Stimulated activated CD4-positive, alpha-beta T cell treated with anti-CD3 and anti-CD28 coated beads, Interleukin-1b, Interleukin-23, amount 100 ng/mL, for 48 hours (primary cell): ENCODE measurements at places on chromosomes 5 and 9.

DNA sequence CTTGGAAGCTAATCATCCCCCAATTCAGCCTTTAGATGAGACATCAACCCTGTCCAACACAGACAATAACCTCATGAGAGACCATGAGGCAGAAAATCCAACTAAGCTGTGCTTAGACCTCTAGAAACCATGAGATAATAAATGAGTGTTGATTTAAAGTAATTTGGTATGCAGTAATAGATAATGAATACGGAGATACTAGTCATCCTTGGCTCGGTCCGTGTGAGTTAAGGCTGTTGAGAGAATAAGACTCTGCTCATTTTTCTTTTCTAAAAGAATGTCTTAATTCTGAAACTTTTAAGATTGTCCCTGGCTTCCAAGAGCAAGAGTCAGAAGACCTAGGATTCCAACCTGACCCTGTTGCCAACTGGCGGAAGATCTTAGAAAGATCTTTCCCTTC lies 6.1 kb downstream of the TNC start:
- no peak for DNase-seq

DNA sequence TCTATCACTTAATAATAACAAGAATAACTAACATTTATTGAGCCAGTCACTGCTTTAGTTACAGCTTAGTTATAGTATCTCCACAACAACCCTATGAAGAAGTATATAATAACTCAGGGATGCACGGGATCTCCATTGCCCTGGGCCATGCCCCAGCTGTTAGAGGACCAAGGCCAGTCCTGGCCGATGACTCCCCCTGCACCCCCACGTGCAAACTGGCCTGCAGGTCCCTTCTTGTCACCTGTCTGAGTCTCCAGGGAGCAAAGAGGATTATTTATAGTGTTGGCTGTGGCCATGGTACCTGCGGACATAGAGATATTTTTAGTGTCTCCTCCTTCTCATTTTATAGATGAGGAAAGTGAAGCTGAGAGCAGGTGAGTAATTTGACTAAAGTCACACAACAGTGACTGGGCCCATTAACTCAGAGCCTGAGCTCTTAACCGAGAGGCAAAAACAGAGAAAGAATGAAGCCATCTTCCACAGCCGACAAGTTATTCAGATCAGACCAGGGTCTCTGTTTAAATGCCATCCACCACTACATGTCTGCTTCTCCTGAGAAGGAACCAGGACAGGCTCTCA lies 94.4 kb downstream of the TMEM215 start:
- DNase-seq = no peak

GRCh38 chr9:755454-756381 lies 85.8 kb upstream of the DMRT1 start:
- DNase-seq = no peak

- no peak for DNase-seq
Measured at GRCh38 chr9:137430723-137431415, 7.7 kb downstream of the NOXA1 start.

DNA sequence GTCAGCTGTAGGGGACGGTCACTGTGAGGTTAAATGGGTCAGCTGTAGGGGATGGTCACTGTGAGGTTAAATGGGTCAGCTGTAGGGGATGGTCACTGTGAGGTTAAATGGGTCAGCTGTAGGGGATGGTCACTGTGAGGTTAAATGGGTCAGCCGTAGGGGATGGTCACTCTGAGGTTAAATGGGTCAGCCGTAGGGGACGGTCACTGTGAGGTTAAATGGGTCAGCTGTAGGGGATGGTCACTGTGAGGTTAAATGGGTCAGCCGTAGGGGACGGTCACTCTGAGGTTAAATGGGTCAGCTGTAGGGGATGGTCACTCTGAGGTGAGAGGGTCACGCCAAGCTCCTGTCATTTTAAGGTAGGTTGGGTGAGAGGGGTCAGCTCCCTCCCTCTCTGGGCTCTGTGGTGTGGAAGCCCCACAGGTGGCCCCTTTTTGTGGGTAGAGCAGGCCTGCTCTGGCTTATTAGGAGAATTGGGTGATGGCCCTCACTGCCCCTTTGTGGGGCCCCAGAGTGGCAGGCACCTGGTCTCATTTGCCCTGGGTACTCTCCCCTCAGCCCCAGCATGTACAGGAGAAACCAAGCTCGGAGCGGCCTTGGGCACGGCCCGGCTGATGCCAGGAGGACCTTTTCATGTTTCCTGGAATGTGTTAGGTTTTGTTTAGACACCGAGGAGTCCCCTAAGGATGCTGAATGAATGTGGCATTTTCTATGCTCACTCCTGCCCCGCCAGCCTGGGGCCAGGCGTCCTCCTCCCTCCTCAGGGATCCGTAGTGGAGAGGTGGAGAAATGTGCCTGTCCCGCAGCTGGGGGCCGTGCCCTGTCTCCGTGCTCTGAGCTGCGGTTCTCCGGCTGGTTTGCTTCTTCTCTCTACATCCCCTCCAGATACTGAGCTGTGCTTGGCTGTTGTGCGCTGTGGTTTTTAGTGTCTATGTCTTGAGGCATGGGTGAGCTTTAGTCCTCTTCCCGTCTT lies 31.4 kb downstream of the AHRR start:
- DNase-seq = no peak
